T-helper 9 cell (primary cell): ENCODE measurements at places on chromosomes 1 and 21.

DNA sequence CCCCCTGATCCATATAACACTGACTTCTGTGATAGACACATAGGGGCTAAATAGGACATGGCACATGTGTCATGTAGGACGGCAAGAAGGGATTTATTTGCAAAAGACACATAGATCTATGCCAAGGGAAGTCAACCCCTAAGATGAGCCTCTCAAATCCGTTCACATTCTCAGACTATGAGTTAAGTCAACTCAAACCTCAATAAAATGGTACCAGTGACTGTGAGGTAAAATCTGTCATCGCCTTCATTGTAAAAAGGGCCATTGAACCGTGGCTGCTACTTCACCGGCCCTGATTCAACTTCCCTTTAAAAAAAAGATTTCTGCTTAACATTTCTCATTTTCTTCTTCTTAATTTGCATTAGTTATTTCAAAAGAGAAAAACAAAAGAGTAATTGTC, 144.0 kb downstream of the ZNF281 start:
- no peak for DNase-seq

DNA sequence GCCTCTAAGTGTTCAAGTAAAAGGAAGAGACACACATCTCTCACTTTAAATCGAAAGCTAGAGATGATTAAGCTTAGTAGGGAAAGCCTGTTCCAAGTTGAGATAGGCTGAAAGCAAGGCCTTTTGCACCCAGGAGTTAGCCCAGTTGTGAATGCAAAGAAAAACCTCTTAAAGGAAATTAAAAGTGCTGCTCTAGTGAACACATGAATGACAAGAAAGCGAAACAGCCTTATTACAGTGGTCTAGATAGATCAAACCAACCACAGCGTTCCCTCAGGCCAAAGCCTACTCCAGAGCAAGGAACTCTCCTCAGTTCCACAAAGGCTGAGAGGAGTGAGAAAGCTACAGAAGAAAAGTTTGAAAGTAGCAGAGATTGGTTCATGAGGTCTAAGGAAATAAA, 14.9 kb downstream of the TCP10L start:
- DNase-seq = no peak

DNA sequence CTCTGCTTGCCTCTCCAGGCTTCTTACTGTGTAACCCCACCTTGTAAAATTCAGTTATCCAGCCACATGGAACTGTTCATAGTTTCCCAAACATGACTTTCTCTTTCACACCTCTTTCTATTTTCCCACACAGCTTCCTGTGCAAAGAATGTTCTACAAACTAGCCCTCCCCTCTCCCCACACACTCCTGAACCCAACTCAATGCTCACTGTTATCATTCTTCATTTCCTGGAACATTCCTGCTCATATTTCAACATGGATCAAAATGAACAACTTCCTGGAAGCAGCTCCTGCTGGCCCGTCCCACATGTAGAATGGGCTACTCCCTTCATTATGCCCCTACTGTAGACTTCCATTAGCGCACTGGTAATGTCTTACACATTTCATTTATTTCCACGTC, 7.5 kb upstream of the HSD11B1 start:
- DNase-seq = no peak

DNA sequence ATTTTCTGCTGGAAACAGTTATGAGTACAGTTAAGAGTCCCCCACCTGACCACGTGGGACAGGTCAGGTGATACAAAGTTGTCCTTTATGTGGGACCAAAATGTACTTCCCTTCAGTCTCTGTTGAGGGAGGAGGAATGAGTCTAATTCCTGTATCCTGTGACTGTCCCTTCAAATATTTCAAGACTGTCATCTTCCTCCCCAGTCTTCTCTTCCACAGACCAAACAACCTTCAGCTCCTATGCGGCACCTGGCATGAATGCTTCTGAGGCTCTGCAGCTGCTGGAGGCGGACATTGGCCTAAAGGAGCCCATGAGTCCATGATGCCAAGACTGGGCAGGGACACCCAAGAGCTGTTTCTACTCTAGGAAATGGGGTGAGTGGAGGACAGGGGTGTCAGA, 72.1 kb upstream of the SIM2 start:
- DNase-seq = no peak

DNA sequence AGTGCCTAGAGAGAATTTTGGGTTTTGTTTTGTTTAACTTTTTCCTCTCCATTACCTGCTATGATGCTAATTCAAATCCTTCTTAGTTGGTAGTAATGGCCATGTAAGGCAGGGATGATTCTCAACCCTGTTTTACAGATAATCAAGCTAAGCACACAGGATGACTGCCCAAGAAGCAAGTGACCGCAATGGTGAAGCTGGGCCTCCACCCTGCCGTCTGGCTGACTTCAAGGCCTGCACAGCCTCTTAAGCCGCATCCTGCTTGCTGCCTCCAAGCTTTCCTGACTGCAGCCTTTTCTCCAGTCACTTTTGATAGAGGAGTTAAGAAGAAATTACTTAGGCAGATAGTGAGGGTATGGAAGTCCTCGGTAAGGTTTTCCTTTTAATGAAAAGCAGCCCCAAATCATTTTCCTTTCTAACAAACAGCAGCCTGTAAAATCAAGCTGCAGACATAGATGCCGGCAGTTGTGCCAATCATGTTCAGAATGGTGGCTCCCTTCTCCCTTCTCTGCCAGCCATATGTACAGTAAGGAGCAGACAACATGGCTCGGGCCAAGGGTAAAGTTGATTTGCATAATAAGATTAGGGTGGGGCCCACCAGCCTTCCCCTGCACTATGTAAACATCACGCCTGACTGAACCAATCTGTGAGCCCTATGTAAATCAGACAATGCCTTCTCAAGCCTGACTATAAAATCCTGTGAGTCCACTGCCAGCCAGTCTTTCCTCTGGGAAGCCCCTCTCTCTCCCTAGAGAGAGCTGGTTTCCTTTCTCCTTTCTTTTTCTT, 8.8 kb upstream of the CTBS start:
- DNase-seq = no peak

DNA sequence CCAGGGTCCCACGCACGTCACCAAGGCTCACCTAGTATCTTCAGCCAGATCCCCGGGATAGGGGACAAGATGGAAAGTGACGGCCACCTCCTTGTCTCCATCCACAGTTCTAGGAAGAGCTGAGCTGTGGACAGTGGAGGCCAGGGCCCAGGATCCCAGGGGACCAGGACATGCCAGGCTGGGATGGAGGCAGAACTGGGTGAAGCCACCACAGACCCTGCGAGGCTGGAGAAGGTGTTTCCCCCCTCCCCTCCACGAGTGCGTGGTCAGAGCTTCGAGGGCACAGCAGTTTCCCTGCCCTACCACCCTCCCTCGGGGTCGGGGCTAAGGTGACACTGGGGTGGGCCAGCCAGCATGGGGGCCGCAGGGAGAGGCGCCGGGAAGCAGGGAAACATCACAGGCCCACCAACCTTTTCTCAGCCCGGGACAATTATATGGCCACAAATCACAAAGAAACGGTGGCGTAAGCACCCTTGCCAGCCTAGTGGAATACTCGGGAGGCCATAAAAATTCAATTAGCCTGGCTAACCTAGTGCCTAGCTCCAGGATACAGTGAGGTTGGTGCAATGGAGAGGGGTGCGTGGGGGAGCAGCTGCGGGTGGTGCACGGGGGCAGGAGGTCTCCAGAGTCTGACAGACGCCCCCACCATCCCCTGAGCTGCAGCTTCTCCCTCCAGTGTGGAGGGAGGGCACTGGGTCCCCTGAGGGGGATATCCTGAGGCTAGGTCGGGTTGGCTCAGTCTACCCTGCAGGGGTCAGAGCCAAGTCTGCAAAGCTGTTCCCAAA, 13.4 kb downstream of the DRAXIN start:
- no peak for DNase-seq

DNA sequence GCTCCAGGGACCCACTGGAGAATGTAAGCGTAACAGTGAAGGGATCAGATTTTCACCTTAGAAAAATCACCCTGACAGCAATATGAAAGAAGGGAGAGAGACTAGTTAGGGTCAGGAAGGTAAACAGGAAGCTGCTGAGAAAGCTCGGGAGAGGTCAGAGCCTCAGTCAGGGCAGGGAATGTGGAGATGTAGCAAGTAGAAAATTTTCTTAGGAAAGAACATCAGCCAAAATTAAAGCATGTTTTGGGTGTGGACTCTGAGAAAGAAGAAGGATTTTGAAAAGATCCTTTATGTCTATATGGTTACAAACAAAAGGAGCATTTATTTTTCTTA, 16.7 kb upstream of the ERICH3 start:
- no peak for DNase-seq
